Activated T-cell treated with anti-CD3 and anti-CD28 coated beads, Interleukin-2, amount 50 U/mL, for 48 hours (primary cell): ENCODE measurements at places on chromosomes 4 and X.

DNA sequence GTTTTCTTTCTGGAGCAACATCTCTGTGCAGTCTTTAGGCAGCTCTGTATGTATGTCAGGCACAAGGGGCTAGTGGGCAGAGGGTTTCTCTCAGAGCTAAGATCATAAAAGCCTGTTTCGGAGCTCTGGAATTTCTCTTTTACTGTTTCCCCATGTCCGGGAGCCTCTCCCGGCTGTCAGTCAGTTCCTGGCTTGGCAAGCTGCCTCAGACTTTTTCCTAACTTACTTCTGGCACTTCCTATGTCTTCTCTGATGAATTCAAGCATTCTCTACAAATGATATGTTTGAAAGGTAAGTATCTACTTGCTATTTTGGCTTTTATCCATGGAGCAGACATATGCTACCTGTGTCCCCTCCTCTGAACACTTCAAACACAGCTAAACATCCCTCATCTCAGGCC lies 129.3 kb upstream of the PGRMC2 start:
- DNase-seq = no peak

GRCh38 chrX:3699821-3700381 lies 13.5 kb downstream of the PRKX start:
- DNase-seq = no peak

- DNase-seq = no peak
These were observed 60.0 kb upstream of the HELT start for GRCh38 chr4:184958127-184958922.

DNA sequence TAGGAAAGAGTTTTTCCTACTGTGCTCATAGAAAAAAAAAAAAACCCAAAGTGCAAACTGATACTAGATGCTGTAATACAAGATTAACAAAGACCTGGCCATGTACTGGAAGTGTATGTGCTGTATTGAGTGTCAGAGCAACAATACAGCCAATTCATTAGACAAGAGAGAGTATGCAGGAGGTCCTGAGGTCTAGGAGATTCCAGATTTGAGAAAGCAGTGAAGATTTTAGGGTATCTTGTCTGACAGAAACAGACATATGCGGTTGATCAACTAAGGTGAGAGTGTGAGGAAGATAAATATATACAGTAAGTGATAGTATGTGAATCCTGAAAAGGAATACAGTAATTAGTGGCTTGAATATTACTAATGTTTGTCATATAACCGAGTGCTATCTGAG lies 3.0 kb downstream of the GPR174 start:
- DNase-seq = no peak

- no peak for DNase-seq
These were observed 391.2 kb downstream of the ANKRD50 start for GRCh38 chr4:124321364-124321763.

GRCh38 chr4:133058701-133059100 lies 90.4 kb upstream of the PCDH10 start:
- DNase-seq = no peak

GRCh38 chrX:13448941-13449340 lies 120.5 kb upstream of the EGFL6 start:
- no peak for DNase-seq

DNA sequence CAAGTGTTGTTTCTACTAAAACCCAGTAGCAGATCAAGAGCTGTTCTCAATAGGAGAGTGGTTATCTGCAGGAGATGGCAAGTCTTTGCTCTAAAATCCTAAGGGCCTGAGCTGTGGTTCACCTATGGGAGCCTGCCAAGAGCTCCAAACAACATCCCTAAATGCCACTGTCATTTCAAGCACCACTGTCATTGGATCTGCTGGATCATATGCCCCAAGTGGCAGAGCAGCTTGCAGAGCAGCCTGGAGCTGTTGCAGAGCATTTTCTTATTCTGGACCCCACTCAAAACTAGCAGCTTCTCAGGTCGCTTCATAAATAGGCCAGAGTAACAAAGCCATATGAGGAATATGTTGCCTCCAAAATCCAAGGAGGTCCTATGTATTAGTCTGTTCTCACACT lies 59.6 kb downstream of the KANTR start:
- DNase-seq = no peak

- no peak for DNase-seq
These were observed 7.5 kb upstream of the BMP2K start for GRCh38 chr4:78768452-78769180.

- no peak for DNase-seq
These were observed 4.9 kb downstream of the MBNL3 start for GRCh38 chrX:132483951-132484350.

DNA sequence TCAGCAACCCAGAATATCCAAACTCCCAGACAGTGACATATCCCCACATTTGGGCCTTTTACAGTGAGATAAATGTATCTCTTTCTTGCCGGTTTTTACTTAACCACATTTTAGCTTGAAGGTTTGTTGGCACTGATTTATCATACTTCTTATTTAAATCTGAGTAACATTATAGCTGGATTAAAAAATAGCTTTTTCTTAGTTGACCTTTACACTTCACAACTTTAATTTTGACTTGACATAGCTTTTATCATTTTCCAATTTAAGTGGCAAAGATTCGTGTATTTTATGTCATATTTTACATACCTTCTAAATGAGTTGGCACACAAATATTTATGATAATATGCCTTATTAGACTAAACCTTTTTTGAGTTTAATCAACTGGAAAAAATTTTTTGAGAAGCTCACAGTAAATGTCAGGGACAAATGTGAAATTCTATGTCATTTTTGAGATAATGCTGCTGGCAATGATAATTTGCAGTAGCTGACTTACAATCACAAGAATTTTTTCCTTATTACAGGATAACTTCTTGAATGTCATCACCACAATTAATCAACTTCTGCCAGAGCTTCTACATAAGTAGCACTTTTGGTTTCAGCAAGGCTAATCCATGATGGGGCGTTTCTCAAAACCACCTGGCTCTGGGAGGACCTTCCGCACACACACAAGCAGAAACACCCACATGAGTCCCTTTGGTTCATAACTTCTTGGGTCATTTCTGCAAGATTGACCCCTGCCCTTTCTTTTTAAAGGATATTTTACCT lies 80.3 kb downstream of the SYTL5 start:
- no peak for DNase-seq

- no peak for DNase-seq
These were observed 13.2 kb upstream of the CAPN6 start for GRCh38 chrX:111283446-111283845.

DNA sequence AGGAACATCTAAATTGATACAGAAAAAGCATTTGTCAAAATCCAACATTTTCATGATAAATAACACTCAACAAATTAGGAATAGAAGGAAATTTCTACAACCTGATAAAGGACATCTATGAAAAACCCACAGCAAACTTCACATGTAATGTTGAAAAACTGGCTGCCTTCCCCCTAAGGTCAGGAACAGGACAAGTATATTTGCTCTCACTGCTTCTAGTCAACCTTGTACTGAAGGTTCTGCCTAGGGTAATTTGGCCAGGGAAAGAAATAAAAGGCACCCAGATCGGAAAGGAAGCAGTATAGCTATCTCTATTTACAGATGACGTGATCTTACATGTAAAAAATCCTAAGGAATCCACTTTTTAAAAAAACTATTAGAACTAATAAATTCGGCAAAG lies 97.1 kb upstream of the USP9X start:
- DNase-seq = no peak

- DNase-seq = no peak
These were observed 10.4 kb upstream of the FAM13A start for GRCh38 chr4:89067417-89067816.

GRCh38 chr4:38343608-38344007 lies 320.4 kb upstream of the KLF3 start:
- no peak for DNase-seq

GRCh38 chr4:99986792-99987191 lies 36.7 kb upstream of the H2AZ1 start:
- no peak for DNase-seq

DNA sequence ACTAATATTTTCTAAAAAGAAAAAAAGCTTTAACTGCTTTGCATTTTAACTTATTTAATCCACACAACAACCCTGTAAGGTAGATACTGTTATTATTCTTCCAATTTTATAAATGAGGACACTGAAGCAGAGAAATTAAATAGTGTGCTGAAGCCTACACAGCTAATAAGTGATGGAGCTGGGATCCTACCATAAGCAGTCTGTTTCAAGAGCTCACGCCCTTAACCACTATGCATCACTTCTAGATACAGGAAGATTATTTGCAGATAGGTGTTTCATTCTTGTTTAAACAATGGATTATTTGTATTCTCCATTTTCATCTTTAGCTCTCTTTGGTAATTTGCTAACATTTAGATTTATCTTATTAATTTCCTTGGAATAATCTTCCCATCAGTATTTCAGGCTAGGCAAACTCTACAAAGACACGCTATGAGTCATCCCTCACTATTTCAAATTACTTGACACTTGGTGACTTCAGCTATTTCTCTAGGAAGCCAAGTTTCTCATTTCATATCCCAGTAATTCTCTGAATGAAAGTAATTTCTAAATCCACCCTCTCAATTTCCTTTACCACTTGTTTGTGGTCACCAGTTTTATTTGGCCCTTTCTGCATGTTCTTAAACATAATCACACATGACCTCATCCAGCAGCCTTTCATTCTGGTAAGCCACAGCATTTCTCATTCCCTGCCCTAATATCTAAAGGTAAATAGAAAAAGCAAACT lies 67.3 kb downstream of the ASB9 start:
- no peak for DNase-seq

- DNase-seq = no peak
These were observed 16.2 kb downstream of the BOD1L1 start for GRCh38 chr4:13611283-13611842.

DNA sequence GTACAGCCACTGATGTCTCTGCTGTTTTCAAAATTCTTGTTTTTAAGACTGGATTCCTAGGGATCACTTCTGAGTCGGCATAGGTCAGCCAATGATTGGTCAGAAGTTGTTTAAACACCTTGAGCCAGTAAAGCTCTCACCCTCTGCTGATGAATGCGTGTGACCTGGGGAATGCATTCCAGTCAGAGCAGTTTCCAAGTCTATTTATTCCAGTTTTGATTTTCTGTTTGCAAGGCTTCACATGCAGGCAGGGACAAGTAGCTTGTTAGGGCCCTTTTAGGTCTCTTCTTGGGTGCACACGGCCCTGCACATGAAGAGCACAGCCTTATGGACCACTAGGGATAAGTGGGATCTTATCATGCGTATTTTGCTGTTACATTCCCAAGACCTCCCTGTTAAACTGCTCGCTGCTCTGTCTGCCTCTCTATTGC lies 47.0 kb downstream of the KLHL15 start:
- DNase-seq = no peak

DNA sequence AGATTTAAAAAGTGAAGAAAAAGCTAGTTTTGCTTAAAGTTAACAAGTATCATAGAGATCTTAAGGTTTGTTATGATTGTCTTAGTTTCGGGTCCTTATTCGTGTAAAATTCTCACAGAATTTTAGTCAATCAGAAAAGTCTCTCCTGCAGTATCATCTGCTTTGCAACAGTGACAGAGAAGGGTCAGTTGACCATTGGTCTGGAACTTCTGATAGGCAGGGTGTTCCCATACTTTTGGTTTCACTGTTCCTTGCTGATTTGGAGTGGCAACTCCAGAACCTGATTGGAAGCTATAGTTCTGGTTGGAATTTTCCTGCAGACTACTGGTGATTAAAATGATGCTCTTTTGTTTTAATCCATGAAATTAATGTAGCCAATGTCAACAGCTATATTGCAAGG lies 1.8 kb downstream of the IL15 start:
- no peak for DNase-seq

DNA sequence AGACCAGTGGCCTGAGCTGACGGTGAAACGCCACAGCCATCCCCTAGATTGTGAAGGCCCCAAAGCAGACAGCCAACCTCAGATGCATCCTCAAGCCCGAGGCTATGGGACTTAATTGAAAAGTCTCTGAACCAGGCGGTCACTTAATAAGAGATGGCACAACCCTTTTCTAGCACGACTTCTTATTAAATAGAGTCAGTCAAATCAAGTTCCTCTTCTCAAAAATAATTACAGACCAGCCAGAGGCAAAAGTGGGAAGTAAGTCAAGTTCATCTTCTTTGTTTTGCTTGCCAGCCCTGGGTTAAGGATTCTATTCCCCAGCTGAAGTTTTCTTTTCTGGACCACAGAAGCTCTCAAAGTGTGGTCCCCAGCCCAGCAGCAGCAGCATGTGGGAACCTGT lies 9.7 kb upstream of the SH3KBP1 start:
- DNase-seq = no peak

DNA sequence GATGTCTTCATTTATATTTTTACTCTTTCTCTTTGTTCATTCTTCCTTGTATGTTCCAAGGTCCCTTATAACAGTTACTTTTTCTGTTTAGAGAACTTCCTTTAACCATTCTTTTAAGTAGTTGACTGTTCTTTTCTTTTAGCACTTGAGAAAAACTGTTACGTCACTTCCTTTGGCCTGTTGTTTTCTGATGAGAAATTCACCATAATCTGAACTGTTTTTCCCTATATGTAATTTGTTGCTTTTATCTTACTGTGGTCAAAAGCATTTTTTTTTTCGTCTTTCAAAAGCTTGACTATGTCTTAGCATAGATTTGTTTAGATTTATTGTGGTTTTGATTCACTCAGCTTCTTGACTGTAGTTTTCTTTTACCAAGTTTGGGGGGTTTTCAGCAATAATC lies 1660.3 kb upstream of the PCDH10 start:
- DNase-seq = no peak

GRCh38 chr4:86845593-86845992 lies 3.6 kb downstream of the SLC10A6 start:
- no peak for DNase-seq
